Mucosa of descending colon (tissue), 3 donors: ENCODE measurements at places on chromosomes 13 and 19. TPM values are rescaled to one million over a fixed set of nuclear protein-coding genes. Genes with fewer than 3 reads are reported as not detected.

ZNF700 gene
- total RNA-seq = 25.2 TPM

CFD gene
- total RNA-seq = 43.1 TPM

RUBCNL gene
- 32.6 TPM for total RNA-seq

LILRB4 gene
- total RNA-seq = 3.0 TPM

ZNF763 gene
- 6.7 TPM for total RNA-seq

LRFN3 gene
- 10.5 TPM for total RNA-seq

HCST gene
- total RNA-seq = 8.2 TPM

FFAR3 gene
- not detected for total RNA-seq

SERPINE3 gene
- not detected for total RNA-seq

RNF225 gene
- total RNA-seq = not detected

C19orf73 gene
- 3.2 TPM for total RNA-seq

PCCA gene
- total RNA-seq = 55.7 TPM

PSG1 gene
- total RNA-seq = not detected

GFY gene
- not detected for total RNA-seq

ZNF490 gene
- total RNA-seq = 8.6 TPM

CYP4F2 gene
- total RNA-seq = 9.1 TPM

ZNF865 gene
- total RNA-seq = 12.7 TPM
